ENCODE measurements at places on chromosomes 5 and 9.

DNA sequence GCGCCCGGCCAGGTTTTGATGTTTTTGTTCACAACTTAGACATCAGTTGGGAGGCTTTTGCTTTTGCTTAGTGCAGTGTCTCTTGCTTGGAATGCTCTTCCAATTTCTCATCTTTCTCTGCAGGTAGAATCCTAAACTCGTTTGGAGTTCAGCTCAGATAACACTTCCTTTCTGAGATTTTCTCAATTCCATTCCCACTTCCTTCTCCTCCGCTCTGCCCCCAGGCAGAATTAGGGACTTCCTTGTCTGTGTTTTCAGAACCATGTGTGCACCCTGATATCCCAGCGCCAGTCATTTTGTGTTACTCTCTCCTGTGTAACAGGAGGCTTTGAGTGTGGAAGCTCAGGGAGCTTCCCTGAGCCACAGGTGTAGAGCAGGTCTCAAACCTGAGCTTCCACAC lies 171.0 kb downstream of the INSYN2B start:
- DNase-seq, result no peak

DNA sequence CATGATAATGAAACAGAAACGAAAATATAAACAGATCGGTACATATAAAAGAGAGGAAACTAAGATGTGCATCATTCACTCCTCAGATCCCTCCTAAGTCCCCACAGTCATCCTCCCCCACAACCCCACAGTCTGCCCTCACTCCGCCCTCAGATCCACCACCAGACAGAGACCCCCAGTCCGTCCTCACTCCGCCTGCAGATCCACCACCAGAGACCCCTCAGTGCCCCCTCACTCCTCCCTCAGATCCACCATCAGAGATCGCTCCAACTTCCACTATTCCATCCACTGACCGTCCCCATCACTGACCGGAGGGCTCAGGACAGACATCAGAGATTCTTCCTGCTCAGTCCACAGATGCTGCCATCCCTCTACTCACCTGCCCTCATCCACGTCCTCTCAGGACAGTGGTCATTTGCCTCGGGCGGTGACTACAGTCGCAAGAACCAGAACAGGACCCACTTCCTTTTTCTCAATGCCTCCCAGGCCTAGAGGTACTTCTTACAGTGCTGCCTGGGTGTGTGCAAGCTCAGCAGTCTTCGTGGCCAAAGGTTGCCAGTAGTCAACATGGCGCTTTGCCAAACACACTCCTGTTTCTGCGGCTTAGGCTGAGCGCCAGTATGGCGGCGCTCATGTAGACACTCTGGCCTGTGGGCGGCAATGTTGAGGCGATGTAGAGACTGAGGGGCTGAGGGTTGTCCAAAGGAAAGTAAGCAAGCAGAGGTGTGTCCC lies 8.3 kb upstream of the SPATA31C1 start:
- no peak for DNase-seq

DNA sequence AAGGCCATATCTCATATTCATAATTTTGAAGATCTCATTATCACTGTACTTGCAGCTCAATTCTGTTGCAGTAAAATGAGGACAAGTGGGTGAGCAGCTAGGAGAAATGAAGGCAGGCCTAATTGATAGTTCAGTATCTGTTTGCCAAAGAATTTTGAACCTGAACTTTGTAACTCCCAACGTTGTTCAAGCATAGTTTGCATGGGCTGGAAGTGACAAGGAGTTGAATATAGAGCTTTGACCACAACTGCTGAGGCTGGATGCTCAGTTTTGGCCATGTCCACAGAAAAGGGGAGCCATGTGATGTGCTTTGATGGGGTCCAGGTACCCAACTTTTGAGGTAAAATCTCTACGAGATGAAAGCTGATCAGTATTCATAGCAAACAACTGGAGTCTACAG lies 177.5 kb downstream of the NXNL2 start:
- no peak for DNase-seq

- no peak for DNase-seq
These were observed 1.9 kb upstream of the HINT2 start for GRCh38 chr9:35816708-35817107.

DNA sequence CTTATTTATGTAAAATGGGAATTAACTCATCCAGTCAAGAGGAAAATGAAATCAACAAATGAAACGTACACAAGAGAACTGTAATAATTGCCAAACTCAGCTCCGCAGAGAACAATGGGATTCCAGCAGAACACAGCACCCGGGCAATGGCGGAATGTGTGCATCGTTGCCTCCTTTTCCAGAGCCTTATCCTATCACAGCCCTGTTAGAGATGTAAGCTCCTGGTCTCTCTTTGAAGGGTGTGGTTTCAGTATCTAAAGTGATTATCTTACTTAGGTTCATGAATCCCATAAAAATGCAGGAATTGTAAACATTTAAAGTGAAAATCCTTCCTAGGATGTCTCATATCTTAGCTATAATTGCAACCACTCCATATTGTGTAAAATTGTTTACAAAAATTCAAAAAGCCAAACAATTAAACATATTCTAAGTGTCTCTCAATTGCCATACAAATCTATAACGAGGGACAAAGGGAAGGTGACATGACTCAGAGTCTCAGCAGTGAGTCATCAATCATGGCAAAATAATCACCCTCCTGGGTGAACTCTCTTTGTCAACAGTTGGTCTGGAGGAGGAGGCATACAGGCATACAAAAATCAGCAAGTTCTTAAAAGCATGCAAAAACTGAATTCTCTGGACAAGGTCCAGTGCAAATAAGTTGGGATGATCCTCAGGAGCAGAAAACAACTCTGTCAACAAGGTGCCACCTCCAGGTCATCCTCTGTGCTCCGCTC lies 22.6 kb downstream of the SEMA5A start:
- no peak for DNase-seq

DNA sequence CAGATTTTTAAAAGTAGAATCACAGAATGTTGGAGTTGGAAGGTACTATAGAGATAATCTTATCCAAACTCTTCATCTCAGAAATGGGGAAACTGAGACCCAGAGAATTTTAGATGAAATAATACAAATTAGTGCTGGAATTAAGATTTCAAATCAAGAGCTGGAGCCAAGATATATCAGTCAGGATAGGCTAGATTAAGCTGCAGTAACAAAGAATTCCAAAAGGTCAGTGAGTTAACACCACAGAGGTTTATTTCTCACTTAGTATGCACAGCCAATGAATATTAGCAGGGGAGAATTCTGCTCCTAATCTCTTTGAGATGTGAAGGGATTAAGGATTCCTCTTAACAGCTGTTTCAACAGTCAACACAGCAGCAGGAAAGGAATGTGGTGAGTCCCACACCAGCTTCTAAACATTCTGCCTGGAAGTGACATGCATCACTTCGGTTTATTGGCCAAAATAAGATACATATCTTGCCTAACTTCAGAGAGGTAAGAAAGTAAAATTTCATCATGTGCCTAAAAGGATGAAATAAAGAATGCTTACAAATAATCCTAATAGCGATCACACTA lies 136.8 kb downstream of the FRMD3 start:
- no peak for DNase-seq

- DNase-seq, result no peak
These were observed 384.2 kb upstream of the RPS23 start for GRCh38 chr5:82662340-82662739.

DNA sequence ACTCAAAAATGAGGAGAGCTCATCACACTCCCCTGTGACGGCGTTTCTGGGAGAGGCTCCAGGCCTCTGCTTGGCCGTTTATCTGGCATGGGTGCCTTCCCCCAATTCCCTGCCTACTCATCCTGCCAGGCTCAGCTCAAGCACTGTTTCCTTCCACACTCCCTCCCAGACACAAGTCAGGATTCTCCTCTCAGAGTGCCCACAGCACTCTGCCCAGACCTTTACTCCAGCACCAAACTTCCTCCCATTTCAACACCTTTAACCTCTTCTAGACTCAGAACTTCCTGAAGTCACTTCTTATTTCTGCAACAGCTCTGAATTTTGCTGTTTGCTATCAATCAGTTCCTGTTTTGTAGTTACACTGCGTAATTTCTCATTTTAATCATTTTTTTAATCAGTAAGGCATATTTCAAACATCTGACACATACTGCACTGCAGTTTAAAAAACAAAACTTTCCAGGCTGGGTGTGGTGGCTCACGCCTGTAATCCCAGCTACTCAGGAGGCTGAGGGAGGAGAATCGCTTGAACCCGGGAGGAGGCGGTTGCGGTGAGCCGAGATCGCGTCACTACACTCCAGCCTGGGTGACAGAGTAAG lies 16.0 kb downstream of the TRMO start:
- DNase-seq, result no peak

DNA sequence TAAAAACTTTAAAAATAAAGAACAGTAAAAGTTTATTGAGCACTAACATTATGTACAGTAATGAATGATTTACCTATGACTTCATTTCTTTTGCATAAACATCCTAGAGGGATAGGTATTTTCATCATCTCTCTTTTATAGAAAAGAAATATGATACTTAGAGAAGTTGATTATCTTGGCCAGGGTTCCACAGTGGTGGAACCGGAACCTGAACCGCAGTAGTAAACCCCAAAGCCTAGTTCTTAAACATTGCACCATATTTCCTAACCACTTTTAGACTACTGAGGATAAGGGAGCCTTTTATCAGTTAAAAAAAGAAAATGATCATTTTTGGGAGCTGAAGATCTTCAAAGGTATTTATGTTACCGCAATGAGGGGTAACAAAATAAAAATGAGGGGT lies 205.7 kb upstream of the SGCD start:
- no peak for DNase-seq

DNA sequence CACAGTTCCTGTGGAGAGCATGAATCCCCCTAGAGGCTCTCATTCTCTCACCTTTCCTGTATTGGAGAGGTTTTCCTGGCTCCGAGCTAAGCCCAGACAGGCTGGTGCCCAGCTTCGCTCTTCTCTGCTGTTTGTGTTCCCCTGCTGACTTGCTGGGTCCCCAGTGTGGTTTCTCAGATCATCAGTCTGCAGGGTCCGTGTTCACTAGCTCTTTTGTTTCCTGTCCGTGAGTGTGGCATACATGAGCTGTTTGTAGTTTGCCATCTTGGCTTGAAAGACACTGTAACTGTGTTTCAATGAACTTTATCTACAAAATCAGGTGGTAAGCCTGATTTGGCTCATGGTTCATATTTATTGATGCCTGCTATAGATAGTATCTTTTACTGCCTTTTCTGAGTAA lies 23.8 kb downstream of the LOX start:
- DNase-seq, result no peak

DNA sequence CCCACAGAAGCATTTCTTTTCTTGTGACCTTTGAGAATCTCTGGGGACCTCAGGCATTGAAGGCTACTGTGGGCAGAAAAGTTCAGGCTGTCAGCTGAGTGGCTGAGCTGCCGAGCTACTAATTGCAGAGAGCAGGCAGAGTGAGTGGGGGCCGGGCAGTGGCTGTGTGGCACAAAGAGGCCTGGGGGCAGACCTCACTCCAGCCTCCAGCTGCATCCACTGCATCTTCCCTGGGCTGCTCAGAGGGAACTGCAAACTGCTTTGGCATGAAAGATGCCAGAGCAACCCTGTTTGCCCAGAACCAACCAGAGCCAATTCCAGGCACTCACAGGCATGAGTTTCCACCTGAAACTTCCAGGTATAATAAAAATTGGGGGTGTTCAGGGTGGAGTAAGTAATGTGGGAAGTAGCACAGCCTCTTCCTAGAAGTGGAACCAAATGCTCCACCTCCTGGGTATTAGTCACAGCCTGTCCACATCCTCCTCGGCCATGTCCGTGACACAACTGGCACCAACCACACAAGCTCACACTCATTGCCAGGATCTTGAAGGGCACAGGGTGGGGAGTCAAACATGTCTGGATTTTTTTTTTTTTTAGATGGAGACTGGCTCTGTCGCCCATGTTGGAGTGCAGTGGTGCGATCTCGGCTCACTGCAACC lies 548.9 kb downstream of the BNC2 start:
- no peak for DNase-seq

GRCh38 chr9:90433398-90433941 lies 209.2 kb downstream of the DIRAS2 start:
- DNase-seq, result no peak

DNA sequence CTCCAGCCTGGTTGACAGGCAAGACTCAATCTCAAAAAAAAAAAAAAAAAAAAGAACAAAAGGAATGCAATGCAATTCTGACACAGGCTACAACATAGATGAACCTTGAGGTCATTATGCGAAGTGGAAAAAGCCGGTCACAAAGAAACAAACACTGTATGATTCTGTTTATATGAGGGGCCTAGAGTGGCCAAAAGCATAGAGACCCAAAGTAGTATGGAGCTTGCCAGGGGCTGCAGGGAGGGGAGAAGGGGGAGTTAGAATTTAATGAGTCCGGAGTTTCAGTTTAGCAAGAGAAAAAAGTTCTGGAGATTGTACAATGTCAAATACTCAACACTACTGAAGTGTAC lies 33.2 kb upstream of the ASS1 start:
- no peak for DNase-seq

DNA sequence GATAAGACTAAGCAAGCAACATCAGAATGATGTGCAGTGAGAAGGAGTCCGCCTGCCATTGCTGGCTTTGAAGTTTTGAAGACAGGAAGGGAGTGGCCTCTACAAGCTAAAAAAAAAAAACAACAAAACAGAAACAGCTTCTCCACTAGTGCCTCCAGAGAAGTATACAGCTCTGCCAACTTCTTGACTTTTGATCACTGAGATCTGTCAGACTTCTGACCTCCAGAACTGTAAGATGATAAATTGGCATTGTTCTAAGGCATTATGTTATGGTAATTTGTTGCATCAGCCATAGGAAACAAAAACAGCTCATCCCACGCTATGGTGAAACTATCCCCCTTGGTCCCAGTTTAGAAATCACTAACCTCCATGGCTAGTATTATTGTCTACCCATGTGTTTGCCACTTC lies 131.0 kb upstream of the VCAN start:
- DNase-seq, result no peak

DNA sequence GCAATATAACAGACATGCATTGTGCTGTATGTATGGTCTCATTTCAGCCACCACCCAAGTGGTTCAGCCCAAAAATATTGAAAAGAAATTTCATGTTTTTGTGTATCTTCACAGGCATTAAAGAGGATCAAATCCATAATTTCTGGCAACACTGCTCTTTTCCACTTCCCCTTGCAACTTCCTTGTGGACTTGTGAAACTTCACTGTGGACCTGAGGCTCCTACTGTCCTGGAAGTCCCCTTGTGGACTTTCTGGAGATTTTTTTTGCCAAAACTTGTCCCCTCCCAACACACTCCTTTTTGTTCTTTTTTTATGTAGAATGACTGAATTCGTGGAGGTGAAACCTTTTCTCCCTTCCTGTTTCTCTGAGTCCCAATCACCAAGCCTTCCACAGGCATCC lies 14.3 kb downstream of the OTULINL start:
- no peak for DNase-seq

DNA sequence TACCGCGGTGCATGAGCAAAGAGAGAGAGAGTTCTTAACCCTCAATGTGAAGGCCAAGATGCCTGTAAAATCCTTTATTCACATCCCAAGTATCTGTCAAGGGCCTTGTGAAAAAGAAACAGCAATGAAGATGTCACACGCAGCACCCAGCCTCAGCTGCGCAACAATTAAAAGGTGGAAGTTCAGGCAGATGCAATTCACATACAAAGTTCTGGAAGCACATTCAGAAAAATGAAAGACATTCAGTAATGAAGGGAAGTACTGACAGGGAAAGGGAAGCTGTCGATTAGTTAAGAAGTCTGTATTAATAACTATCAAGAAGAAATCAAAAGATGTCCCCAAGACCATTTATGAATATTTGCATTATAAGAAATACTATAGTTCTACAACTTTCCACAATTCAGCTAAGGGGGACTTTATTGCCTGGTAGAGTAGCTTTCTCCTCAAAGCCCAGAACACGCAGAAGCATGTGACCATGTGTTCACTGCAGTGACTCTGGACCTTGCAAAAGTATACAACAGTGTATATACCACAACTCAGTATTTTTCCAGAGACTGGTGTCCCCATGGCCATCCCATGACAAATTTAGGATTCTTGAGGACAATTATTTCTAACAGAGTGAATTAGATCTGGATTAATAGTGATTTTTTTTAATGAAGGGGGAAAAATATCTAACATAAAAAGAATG lies 137.5 kb downstream of the CDK5RAP2 start:
- DNase-seq, result no peak

Data from activated naive CD8-positive, alpha-beta T cell treated with anti-CD3 and anti-CD28 coated beads, Interleukin-2, amount 50 U/mL, for 24 hours (primary cell).